Left ventricle myocardium superior (tissue), 1 donor: ENCODE measurements at places on chromosomes 1 and 21. TPM values are rescaled to one million over a fixed set of nuclear protein-coding genes. Genes with fewer than 3 reads are reported as not detected.

DNA sequence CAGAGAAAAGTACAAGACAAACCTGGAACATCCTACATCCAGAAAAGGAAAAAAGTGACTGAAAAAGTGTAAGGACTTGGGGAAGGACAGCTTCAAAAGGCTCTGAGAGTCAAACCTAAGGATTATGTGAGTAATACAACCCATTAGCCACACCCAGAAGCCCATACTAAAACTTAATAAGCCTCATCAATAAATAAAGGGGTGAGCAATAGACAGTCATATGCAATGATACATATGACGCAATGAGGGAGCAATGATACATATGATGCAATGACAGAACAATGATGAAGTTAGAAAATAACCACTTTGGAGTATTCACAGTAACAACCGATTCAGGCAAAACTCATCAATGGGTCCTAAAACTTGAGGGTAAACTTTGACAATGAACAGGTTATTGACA lies 50.1 kb downstream of the BRWD1 start:
- no peak for DNase-seq

- no peak for DNase-seq
Measured at GRCh38 chr1:67749844-67750690, 65.1 kb downstream of the GADD45A start.

DNA sequence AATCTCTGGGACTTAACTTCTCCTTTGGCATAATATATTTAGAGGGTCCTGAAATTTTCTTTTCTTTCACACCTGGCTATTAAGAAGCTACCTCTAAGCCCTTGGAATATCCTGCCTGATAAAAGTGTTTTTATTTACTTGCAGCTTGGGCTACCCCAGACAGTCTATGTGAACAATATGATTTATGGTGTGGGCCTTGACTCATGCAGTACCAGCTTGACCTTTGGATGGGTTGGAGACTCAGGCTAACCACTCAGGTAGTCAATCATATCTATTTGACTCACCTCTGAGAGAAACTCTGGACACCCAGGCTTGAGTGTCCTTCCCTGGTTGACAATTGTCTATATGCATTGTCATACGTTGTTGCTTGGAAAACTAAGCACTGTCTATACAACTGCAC lies 13.4 kb upstream of the PGBD2 start:
- DNase-seq: no peak

DNA sequence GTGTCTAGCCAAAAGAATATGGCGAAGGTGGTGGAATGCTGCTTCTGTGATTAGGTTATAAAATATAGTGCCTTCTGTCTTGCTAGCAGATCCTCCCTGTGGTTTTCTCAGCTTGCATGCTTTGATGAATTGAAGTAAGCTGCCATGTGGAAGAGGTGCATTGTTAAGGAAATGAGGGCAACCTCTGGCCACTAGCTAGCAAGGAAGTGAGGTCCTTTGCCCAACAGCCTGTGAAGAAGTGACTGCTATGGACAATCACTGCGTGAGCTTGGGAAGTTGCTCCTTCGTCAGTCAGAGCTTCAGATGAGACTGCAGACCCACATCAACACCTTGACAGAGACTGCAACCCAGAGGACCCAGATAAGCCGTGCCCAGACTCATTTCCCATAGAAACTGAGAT lies 109.4 kb downstream of the GIPC2 start:
- DNase-seq: no peak

- no peak for DNase-seq
Measured at GRCh38 chr1:183598386-183598785, 8.1 kb upstream of the NCF2 start.

DNA sequence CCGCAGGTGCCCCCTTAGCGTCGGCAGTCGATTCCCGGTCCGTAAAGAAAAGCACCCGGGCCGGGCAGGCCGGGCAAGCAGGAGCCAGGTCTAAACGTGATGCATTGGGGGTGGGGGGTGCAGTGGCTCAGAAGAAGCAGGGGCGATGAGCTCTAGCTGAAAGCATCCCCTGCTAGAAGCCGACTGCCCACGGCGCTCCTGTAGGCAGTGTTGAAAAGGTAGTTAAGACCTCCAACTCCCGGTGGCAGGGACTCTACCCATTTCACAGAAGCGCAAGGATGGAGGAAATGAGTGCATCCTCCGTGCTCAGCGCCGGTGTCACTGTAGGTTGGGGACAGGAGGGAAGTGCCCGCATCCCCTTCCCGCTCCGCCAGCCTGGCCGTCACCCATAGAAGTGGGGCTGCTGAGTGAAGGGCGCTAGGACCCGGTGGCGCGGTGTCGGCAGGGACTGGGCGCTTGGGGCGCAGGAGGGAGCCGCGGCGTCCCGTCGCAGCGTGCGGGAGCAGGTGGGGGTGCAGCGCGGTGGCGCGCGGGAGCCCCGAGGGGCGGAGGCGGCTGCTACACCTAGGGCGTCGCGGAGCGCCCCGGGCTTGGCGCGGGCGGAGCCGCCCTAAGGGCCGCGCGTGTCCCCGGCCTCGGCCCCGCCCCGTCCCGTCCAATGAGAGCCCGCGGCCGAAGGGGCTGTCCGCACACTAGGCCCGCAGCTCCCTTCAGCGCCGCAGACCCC lies at the start of gene WNT2B:
TSS of gene WNT2B (plus strand) at position 688 of the 727 bp plus-strand sequence. CDS start 298 bp downstream, outside the sequence.
- DNase-seq: peak; percentile 43

DNA sequence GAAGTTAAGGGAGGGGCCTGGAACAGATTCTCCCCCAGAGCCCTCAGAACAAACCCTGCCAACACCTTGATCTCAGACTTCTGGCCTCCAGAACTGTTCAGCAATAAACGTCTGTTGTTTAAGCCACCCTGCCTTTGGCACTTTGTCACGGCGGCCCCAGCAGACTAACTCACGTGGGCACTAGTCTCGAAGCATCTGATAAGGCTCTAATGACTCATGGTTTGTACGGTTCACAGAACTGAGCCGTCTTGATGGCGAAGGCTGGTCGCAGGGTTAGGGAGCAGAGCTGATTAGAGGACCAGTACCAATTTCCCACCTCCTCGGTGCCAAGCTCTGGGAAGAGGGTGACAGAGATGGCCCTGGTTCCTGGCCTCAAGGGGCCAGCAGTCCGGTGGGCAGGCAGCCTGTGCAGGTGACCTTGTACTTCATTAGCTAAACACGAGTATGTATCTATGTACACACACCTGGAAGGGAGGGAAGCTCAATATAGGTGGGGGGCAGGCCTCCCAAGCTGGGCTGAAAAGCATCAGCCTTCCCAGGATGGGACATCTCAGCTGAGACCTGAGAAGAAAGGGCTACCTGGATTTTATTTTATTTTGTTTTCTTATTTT lies 112.8 kb downstream of the MRPS6 start:
- peak; percentile 35 for DNase-seq

DNA sequence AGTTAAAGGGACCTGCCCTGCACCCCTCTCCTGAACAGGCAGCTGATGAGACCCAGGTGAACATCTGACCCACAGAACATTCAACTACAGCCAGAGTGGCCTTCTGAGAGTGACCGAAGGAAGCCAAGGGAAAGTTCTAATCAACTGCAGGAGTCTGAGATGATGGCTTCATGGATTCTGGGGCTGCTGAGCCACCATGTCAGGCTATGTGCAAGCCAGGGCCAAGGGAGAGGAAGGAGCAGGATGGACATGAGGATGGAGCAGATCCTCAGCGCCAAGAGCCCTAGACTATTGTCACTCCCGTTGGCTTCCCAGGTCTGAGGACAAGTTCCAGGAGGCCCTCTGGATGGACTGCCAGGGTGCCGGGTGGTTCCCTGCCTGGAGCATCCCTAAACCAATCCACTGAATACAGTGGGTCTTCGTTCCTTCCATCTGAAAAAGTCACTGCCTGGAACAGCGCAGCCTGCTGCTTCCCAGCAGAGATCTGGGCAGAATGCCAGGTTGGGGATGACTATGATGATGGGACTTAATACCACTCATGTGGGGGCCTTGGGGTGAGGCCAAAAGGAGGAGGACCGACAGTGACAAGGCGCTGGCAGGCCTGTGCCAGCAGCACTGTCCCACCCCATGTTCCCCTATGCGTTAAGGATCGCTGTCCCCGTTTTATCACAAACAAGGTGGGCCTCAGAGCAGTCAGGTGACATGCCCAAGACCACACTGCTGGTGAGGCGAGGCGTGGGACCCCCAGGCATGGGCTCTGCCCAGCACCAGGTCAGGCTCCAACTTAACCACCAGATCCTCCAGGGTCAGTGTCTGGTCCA lies 19.8 kb downstream of the SPOCD1 start:
- DNase-seq: no peak

GRCh38 chr1:181104790-181105133 lies 16.3 kb downstream of the IER5 start:
- peak; percentile 74 for DNase-seq

- no peak for DNase-seq
Measured at GRCh38 chr1:3481836-3482375, 27.4 kb downstream of the ARHGEF16 start.

DNA sequence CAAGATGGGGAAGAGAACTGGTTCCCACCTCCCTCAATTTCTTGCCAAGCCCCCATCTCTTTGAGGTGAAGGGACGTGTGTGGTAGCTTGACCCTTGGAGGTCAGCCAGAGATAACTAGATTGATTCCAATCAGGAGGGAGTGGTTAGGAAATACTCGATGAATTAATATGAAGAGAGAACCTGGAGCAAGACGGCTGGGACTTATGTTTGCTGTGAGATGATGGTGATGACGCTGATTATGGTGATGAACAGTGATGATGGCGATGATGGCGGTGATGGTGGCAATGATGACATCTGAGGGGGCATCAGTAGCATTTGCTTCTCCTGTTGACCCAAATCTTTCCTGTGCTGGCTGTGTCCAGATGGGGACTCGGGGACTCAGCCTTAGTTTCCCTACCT lies 724 bp downstream of the PADI1 start:
- no peak for DNase-seq

PGLYRP3 gene
- not detected for total RNA-seq

CLDN14 gene
- total RNA-seq: not detected
